Frontal cortex (tissue), 4 donors: ENCODE measurements at places on chromosomes 4 and X. TPM values are rescaled to one million over a fixed set of nuclear protein-coding genes. Genes with fewer than 3 reads are reported as not detected.

Gene SRPX
- 2.4 TPM for total RNA-seq

Gene MAGEB2
- total RNA-seq: not detected

Gene ADAM29
- 0.41 TPM for total RNA-seq

Gene POU4F2
- total RNA-seq: not detected

Gene EDA
- total RNA-seq: 2.0 TPM

Gene ARSJ
- 0.41 TPM for total RNA-seq

Gene SULT1B1
- 0.41 TPM for total RNA-seq

Gene SHROOM3
- total RNA-seq: 9.8 TPM

Gene PABPC1L2A
- total RNA-seq: 1.6 TPM

Gene PGRMC2
- total RNA-seq: 28.1 TPM

Gene KIT
- total RNA-seq: 57.9 TPM

Gene QRFPR
- total RNA-seq: 1.6 TPM

Gene PAGE4
- total RNA-seq: not detected

Gene SYNPO2
- 1.6 TPM for total RNA-seq

Gene LNX1
- total RNA-seq: 67.7 TPM

Gene KIF4A
- 2.9 TPM for total RNA-seq

Gene PABPC5
- total RNA-seq: 14.3 TPM

Gene SMIM31
- total RNA-seq: not detected

Gene SPANXD
- total RNA-seq: not detected

Gene ANK2
- 477 TPM for total RNA-seq

Gene PTPN13
- 55.8 TPM for total RNA-seq

Gene TMEM35A
- 98.2 TPM for total RNA-seq

Gene TLR1
- 2.0 TPM for total RNA-seq

Gene GPC4
- 1.2 TPM for total RNA-seq

Gene DCTD
- total RNA-seq: 24.9 TPM

Gene PCSK1N
- total RNA-seq: 53.8 TPM

Gene MAGED4
- 120 TPM for total RNA-seq

Gene FHDC1
- total RNA-seq: 5.7 TPM

Gene ZDHHC15
- 14.3 TPM for total RNA-seq

Gene C4orf51
- not detected for total RNA-seq
